NCI-H226 (cell line): ENCODE measurements at places on chromosomes 2 and 18.

GRCh38 chr2:117980783-117981676 lies 32.8 kb downstream of the CCDC93 start:
- DNase-seq: peak; percentile 84

DNA sequence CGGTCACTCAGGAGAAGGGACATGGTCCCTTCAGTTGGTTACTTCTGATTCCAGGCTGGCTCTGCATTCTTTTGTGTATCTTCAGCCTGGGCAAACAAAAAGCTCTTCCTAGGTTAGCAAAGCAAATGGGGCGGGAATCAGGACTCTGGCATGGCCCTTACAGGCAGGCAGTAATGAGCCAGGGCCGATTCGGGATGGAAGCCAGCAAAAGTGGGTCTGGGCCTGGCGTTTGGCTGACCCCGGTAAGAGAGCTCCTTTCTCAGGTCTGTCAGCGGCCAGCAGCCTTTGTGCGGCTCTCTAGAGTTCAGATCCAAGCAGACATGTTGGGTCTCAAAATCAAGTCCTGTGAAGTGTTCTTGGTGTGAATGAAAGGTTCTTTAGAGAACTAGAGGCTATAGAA lies 81.5 kb upstream of the EML6 start:
- DNase-seq: no peak

GRCh38 chr18:34158881-34159690 lies 65.6 kb downstream of the NOL4 start:
- DNase-seq: no peak

- no peak for DNase-seq
These were observed 91.1 kb upstream of the NXPH2 start for GRCh38 chr2:138871312-138871711.

DNA sequence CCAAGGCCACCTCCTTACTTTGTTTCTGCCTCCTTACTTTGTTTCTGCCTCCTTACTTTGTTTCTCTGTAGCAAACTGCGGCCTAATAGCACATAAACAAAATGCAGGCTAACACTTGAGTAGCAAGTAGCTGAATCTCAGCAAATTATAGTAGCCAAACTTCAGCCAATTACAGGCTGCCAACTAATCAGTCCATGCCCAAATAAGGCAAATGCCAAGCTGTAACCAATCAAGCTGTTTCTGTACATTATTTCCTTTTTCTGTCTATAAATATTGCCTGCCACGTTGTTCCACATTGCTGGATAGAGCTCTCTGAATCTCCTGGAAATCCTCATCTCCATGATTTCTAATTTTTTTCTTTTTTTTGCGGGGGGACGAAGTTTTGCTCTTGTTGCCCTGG lies 28.7 kb upstream of the FRZB start:
- no peak for DNase-seq
